Astrocyte (in vitro differentiated cells and primary cell): ENCODE measurements at places on chromosomes 16 and 17. TPM values are rescaled to one million over a fixed set of nuclear protein-coding genes. Genes with fewer than 3 reads are reported as not detected.

DNA sequence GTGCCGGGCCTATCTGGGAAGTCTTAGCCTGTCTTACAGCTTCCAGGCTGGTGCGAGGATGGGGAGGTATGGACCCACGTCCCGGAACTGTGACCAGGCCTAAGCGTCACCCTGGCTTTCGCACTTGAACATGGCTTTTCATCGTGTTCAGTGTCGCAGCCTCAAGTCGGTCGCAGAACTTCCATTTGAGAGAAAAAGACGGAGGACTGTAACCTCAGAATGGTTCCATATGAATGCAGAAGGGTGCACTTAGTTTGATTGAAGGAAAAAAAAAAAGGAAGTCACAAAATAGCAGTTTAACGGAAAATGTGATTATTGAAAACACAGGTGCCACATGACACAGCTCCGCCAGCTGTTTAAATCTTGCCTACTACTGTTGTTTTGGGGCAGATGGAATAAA is 30.2 kb upstream of the JPT2 start:
- no peak for DNase-seq

- DNase-seq, result peak; percentile 15
Observed at GRCh38 chr16:84391151-84392030, 23.1 kb downstream of the ATP2C2 start.

- DNase-seq, result no peak
Observed at GRCh38 chr16:31819948-31820347, 53.7 kb upstream of the ZNF267 start.

- no peak for DNase-seq
Observed at GRCh38 chr16:175011-175949, 1.2 kb upstream of the HBA1 start.

- no peak for DNase-seq
Observed at GRCh38 chr16:29687755-29688154, 8.8 kb downstream of the QPRT start.

DNA sequence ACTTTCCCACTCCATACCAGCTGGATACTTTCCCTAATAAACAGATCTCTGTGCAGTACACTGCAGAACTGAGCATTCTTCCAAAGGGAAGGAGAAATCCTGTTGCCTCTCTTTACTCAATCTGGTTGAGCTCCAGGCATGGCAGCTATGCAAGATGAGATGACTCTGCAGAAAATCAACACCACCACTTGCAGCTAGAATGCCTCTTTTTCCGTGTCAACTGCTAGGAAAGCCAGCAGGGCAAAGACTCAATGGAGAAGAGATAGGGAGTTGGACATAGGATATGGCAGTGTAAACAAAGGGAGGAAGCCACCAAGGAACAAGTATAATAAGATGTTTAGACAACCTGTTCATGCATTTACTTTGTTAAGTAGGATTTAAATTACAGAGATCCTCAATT is 40.4 kb upstream of the CORO6 start:
- peak; percentile 41 for DNase-seq

- DNase-seq, result no peak
Observed at GRCh38 chr17:38705523-38705802, 390 bp downstream of the MLLT6 start.

DNA sequence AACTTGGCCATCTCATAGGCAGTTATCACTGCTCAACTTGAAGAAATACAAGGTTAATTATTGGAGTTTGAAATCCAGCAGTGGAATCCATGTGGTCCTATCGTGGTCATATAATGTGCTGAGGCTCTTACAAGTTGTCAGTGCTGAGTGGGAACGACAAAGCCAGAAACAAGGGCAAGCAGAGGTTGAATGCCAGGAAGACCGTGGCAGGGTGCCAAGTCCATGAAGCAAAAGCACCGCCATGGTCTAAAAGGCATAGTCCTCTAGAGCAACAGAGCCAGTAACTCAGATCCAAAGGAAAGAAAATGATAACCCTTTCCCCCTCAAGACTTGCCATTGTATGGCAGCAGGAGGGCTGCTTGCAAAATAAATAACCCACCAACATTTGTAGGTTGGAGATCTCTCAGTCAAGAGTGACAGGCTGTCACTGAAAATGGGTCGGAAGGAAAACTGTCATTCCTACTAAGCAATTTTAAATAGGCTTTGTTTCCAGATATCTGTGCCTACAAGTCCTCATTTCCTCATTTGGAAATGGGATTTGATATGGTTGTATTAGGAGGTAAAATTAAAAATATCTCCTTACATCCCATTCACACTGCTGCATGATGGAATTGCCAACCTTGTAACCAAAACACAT is 36.4 kb upstream of the HSBP1 start:
- DNase-seq, result peak; percentile 1

DNA sequence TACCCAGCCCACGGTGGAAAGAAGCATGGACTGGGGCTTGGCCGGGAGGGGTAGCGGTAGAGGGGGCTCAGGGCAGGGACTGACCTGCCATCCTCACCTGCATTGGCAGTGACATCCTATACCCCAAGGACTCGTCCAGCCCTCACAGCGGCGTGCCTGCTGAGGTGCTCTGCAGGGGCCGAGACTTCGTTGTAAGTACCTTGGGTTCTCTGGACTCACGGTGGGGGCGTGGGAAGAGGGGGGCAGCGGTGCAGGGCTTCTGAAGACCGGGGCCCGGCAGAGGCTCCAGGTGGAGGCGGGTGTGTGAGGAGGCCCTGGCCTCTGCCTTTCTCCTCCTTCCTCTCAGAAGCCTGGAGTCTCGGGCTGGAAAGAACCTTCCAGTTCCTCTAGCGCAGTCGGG is 25.5 kb downstream of the POLR3E start:
- no peak for DNase-seq

Gene EFCAB13
- 0.66 and 1.4 TPM in 2 replicates for total RNA-seq

Gene THRA
- total RNA-seq, result 16.7 and 20.4 TPM in 2 replicates

Gene SNX20
- total RNA-seq, result not detected in 2 replicates

Gene CSH2
- 4.3 and 5.8 TPM in 2 replicates for total RNA-seq

Gene TBC1D3
- total RNA-seq, result not detected in 2 replicates
